ENCODE measurements at places on chromosomes 16 and 17. TPM values are rescaled to one million over a fixed set of nuclear protein-coding genes. Genes with fewer than 3 reads are reported as not detected.

GRCh38 chr17:75719732-75720131 is 1.5 kb upstream of the ITGB4 start:
- DNase-seq: no peak

DNA sequence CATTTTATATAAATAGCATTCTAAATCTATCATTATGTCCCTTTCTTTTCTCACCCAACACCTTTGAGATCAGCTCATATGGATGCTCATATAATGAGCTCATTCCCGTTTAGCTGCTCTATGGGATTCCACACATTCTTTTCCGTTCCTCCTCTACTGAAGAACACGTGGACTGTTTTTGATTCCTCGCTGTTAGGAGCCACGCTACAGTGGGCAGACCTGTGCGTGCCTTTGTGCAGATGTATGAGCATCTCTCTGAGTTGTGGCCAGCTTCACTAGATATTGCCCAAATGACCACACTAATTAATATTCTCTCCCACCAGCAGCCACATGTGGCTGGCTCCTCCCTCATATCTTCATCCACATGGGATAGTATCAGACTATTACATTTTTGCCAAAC is 6.0 kb upstream of the TNFRSF13B start:
- DNase-seq: no peak

DNA sequence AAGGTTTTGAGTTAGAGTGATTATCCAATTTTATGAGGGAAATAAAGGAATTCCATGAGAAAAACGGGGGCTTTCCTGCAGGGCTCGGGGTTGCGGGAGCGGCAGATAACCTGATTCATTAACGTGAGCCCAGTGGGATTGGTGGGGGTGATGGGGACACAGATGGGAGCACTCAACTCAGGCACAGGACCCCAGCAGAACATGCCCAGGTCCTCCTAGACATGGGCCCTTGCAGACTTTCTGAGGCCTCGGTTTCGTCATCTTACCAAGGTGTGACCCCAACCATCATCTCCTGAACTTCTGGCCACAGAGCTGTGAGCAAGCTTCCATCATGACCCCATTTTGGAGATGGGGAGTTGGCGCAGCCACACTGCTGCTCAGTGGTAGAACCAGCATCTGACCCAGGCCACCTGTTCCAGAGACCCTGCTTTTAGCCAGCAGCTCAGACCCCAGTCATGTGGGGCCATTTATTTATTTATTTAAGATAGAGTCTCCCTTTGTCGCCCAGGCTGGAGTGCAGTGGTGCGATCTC is 22.3 kb downstream of the CARHSP1 start:
- no peak for DNase-seq

DNA sequence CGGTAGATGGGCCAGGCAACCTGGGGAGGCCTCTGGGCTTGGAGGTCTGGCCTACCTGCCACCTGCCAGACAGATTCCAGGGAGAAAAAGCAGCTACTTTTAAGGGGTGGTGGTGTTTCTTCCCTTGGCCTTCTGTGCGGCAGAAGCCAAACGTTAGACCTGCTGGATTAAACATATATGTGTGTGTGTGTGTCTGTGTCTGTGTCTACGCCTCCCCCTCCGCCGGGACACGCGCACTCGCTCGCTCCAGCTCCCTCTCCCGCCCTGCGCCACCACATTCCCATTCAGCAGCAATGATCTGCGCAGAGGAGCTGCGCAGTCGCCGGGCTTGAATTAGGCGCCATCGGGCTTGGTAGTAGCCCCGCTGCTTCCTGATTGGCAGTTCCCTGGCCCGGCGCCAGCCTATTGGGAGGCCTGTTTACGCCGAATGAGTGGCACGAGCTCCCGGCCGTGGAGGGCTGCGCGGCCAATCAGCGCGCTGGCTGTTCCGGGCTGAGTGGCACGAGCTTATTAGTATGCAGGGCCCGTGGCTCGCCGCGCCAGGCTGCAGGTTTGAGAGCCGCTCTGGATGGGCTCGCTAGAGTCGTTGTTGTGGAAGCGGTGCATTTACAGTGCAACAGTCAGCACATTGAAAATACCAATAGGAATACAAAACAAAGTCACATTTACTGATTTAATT is at the start of gene BAHCC1:
Gene BAHCC1, plus strand, starts transcription at position 537 of the 679 bp plus-strand sequence. CDS start 4,283 bp downstream, outside the sequence.
- peak; percentile 94 for DNase-seq

- no peak for DNase-seq
Observed at GRCh38 chr16:88063211-88063773, 112.1 kb downstream of the BANP start.

DNA sequence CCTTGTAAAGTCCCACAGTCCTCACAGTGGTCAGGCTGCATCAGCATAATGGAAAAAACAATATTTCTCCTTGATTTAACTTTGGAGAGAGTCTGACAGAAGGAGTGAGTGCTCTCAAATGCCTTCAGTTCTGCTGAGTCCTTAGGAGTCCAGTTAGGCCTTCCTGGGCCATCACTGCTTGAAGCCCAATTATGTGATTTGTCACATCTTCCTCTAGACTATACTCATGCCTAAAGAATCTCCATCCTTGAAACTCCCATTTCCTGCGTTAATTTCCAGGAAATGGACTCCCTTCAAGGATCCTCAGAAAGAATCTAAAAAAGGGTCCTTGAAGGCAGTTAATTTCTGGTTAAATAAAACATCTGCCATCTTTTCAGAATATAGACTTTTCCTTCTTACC is 52.8 kb downstream of the SLFN5 start:
- no peak for DNase-seq

Gene PLLP
- not detected for total RNA-seq

DNA sequence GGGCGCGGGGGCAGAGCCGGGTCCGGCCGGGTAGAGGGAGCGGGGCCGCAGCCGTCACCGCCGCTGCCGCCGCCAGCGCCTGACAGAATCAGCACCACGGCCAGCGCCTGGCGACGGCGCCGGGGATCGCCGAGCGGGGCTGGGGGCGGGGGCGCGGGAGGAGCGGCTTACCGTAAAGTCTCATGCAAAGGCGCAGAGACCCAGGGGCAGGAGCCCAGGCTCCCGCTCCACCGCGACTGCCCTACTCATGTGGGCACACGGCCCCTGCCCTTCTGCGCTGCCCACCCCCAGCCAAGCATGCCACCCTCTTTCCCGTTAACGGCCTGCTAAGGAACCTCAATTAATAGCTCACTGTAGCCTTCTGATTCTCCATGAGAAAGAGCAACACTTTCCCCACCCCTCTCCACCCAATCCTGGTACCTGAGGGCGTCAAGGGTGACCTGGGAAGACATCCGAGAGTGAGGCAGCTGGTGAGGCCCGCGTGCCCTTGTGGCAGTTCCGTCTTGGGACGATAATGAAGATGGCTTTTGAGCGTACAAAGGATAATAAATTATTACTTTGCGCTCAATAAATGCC is at the start of gene SEZ6:
Gene SEZ6, minus strand, starts transcription at position 98 of the 576 bp plus-strand sequence. CDS start 164 bp downstream, outside the sequence.
- DNase-seq: peak; percentile 80

- no peak for DNase-seq
Observed at GRCh38 chr17:72446525-72447250, 325.9 kb downstream of the SOX9 start.

DNA sequence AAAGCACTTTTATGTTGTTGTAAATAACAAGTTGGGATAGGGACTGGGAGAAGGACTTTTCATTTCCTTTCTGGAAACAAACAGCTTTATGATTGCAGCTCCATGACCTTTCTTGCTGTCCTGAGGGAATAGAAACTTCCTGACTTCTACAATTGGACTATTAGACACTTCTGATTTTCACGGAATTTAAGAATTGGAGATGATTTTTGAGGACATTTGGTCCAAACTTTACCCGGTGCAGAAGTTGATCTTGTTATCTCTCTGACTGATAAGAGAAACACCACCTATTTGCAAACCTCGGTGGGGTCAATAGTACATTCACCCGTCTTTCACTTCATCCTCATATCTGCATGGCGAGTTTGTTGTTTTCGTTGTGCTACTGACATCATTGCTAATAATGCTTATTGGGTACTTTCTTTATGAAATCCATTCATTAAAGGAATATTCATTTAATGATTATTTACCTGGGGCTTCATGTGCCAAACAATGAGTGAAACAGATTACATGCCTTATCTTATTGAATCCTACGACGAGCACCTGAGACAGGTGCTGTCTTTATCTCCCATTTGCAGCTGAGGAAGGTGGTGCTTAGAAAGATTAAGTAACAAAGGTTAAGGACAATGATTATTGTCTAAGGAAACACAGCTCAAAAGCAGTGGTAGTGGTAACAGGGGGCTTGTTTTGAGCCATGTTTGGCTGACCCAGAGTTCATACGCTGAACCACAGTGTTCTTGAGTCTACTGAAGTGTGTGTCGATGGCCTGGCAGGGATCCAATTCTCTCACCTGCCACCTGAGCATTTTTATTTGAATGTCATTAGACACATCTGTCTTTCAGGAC is 176.9 kb upstream of the FAM20A start:
- no peak for DNase-seq

DNA sequence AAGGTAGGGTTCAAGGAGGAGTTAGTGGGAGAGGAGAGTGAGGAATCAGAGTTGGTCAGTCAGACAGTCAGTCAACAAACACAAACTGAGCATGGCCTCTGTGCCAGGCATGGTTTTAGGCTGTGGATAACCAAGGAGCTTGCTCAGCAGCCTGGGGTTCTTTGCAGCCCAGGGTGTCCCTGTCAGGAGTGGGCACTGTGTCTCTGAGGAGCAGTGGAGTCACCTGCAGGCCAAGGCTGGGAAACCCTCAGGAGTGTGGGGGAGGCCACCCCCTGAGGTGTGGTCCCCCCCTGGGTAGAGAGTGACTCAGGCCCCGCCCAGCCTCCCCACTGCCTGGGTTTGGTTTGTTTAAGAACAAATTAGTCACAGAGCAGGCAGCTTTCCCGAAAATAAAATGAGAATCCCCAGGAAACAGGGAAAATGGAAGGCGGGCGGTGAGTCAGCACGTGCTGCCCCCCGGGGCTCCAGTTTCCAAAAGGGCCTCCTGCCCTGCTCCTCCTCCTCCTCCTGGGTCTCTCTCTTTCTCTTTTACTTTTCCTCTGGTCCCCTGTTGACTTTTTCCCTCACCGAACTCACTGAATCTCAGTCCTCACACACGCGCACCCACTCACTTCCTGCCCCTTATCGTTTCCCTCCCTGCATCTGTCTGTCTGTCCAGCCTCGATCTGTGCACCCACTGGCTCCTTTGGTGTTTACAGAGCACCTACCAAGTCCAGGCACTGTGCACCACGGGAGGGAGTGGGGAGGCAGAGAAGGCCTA is 44.3 kb downstream of the SOCS3 start:
- peak; percentile 83 for DNase-seq

Gene CCL4L2
- total RNA-seq: 58.6 TPM

DNA sequence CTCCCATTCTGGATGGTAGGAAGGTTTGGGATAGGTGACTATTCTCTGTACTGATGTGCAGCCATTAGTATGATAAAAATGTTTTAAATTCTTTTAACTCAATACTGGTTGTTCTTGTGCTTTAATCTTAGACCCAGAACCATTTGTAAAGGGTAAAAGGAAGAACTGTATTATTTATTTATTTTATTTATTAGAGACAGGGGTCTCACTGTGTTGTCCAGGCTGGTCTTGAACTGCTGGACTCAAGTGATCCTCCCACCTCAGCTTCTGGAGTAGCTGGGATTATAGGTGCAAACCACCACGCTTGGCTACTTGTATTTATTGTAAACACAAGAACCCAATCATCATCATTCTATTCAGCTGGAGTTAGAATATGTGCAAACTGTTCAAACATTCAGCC is 2.2 kb upstream of the MOSMO start:
- no peak for DNase-seq

DNA sequence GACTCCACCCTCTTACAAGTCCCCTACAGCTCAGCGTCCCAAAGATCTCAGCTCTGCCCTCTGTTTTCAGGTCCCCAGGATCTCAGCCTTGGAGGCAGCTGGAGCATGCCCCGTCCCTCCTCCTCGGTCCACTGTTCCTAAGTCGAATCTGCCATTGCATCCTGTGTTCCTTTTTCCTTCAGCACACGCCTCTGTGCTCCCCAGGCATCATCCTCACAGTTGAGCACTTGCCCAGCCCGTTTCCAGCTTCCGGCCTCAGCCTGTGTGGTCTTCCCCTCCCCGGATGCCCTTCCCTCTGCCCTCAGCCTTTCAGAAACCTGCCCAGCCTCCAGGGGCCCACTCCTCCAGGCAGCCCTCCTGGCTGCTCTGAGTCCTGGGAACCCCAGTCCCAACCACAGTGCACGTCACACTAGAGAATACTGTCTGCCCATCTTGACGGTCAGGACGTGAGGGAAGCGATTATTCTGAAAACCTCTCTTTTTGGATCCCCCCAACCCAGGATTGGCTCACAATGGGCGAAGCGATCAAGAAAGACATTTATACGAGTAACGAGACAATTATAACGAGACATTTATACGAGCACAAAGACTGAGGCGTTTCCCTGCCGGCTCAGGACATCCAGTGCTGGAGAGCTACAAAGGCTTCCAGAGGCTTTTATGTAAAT is 41.4 kb downstream of the RPH3AL start:
- no peak for DNase-seq

Gene ERBB2
- total RNA-seq: 5.9 TPM

Gene CCL4
- total RNA-seq: 966 TPM

DNA sequence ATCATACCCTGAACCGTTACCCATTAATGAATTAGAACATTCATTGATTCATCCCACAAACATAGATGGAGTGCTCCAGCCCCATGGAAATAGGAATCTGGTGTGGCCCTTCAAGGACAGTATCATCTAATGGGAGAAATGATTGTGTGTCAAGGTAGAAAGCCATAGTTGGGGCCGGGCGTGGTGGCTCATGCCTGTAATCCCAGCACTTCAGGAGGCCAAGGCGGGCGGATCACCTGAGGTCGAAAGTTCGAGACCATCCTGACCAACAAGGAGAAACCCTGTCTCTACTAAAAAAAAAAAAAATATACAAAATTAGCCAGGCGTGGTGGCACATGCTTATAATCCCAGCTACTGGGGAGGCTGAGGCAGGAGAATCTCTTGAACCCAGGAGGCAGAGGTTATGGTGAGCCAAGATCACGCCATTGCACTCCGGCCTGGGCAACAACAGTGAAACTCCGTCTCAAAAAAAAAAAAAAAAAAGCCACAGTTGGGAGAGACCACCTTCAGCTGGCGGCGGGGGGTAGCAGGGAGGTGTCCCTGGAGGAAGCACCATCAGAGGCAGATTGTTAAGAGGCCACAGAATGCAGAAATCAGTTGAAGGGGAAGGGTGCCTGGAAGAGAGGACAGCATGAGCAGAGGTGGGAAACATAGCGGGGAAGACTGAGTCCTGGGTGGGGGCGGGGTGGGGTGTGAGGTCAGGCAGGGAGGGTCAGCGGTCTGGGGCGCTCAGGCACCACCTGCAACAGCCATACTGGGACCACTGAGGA is 60.0 kb downstream of the USP22 start:
- no peak for DNase-seq

- no peak for DNase-seq
Observed at GRCh38 chr16:56334761-56335160, 90.6 kb downstream of the AMFR start.

Gene GGT6
- total RNA-seq: not detected
